ENCODE measurements at places on chromosomes 4 and X.
A peak's percentile ranks its signal among the peaks of the same experiment; 100 is the strongest.

DNA sequence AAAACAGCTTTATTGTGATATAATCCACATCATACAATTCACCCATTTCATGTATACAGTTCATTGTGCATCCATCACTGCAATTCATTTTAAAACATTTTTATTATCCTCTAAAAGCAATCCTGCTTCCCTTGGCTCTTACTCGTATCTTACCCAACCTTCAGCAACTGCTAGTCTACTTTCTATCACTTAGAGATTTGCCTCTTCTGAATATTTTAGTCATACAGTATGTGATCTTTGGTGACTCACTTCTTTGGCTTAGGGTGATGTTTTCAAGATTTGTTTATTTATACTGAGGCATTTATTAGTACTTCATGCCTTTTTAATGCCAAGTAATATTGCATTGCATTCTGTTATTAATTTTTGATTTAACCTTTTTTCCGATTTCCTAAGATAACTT, 15.0 kb upstream of the MSMO1 start:
- DNase-seq: no peak

DNA sequence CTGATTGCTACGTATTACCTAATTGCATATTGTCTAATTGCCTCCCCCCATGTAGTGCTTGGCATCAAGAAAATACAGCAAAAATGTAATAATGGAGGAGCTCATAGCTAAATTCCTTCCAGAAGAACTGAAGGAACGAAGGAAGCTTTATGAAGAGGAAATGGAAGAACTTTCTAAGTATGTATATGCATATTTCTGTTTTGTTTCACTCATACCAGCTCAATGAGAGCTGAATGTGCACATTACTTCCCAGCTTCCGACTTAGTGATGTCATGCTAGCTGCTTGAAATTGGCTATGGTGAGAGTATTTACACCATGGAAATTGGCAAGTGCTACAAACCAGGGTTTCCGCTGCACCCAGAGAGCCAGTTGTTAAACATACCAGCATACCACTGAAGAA, 34.7 kb downstream of the LONRF3 start:
- no peak for DNase-seq

DNA sequence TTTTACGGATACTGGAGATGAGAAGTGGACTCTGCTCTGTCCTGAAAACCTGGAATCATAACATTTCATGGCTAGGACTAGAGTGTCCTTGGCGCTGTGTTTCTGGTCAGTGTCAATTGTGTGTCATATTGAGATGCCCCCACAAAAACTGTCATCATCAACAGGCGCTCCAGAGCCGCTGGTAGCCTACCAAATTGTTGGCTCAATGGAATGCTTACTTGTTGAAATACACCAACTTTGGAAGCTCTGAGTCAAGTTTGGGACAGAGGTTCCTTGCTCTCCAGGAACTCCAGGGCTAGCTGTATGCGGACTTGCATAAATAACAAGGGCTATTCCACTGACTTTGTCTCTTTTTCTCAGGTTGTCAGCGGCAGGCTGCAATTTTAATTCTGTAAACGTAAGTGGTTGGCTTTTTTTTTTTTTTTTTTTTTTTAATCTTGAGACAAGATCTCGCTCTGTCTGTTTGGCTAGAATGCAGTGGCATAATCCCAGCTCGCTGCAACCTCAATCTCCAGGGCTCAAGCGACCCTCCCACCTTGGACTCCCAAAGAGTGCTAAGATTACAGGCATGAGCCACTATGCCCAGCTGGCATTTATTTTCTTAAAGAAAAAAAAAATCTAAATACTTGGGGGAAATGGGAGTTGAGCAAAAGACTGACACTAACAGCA, 871 bp upstream of the HPGD start:
- DNase-seq: no peak

GRCh38 chr4:88696630-88697029, 999 bp downstream of the NAP1L5 start:
- DNase-seq: no peak

DNA sequence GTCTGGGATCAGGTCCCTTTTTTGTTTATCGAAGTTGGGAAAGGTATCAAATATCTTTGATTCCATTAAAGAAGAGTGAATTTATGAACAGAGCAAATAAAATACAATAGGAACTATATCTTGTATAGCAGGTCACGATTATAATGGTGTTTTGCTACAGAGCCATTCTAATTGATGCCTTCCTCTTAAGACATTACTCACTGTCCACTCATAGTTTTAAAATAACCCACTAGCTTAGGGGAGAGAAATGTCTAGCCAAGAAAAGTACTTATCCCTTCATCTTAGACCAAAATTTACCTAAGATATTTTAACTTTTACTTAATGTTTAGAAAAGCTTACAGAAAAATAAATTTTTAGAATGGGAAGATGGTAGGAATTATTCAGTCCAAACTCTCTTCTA, 112.0 kb upstream of the PABPC4L start:
- DNase-seq: no peak

DNA sequence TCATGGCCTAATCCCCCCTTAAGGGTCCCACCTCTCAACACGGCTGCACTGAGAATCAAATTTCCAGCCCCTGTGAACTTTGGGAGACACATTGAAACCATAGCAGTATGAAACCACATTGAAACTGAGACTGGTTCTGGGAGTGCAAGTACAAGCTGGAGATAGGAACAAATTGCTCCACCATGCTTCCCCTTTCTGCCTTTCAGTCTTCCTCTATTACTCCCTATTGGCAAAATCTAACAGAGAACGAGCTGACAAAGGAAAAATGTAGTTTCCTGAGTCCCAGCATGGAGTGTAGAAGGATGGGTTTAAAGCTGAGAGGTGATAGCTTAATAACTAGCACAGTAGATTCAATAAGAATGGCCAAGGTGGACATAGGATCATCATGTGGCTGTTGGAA, 161.7 kb upstream of the RPL34 start:
- DNase-seq: no peak

- DNase-seq: no peak
Observed at GRCh38 chr4:48082956-48083355, 51.1 kb downstream of the TXK start.

DNA sequence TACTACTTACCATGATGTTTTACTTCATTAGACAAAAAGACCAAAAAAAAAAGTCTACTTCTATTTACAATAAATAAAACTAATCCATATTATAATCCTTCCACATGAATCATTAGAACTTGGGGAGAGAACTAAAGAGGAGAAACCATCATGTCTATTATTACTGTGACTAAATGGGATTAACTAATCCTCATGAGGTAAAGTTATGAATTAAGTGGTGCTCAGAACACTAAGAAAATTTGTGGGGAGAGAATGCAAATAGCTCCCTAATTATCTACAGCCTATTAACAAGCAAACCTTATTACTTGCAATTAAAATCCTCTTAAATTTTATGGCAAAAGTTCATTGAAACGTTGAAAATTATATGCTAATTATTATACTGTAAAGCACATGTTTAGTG, 68.8 kb downstream of the MAB21L2 start:
- no peak for DNase-seq

GRCh38 chrX:4936315-4936714, 1222.9 kb upstream of the PRKX start:
- no peak for DNase-seq

DNA sequence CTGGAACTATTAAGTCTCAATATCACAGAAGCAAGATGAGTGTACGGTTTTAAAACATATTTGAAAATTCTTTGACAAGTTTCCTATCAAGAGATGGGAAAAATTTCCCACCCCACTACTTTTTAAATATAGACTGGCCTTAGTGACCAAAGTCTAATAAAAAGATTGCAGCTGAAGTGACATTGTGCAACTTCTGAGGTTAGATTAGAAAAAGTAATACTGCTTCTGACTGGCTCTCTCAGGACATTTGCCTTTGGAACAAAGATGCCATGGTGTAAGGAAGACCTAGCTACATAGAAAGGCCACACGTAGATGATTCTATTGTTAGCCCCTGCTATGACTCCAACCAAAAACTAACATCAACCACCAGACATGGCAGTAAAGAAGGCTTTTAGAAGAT, 138.7 kb upstream of the FAM47C start:
- no peak for DNase-seq

- no peak for DNase-seq
Observed at GRCh38 chrX:149522916-149523315, 17.8 kb upstream of the IDS start.

- peak; percentile 15 for DNase-seq
Observed at GRCh38 chr4:16443504-16444088, 217.3 kb upstream of the TAPT1 start.

- DNase-seq: no peak
Observed at GRCh38 chr4:175514174-175514573, 297.9 kb downstream of the GPM6A start.

DNA sequence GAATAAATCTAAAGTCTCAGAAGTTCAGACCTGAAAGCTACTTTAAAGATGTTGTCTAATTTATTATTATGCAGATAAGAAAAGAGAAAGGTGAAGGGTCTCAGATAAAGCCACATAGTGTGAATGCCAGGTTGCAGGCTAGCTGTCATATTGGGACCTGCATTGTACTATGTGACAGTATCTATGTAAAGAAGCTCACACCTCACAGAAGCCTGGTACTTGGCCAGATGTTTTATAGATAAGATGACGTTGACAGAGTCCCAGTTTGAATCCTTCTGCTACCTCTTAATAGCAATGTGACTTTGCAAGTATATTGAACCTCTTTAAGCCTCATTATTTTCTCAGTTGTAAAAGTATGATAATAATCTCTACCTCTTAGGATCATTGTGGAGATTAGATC, 227.0 kb downstream of the SPRY1 start:
- no peak for DNase-seq

DNA sequence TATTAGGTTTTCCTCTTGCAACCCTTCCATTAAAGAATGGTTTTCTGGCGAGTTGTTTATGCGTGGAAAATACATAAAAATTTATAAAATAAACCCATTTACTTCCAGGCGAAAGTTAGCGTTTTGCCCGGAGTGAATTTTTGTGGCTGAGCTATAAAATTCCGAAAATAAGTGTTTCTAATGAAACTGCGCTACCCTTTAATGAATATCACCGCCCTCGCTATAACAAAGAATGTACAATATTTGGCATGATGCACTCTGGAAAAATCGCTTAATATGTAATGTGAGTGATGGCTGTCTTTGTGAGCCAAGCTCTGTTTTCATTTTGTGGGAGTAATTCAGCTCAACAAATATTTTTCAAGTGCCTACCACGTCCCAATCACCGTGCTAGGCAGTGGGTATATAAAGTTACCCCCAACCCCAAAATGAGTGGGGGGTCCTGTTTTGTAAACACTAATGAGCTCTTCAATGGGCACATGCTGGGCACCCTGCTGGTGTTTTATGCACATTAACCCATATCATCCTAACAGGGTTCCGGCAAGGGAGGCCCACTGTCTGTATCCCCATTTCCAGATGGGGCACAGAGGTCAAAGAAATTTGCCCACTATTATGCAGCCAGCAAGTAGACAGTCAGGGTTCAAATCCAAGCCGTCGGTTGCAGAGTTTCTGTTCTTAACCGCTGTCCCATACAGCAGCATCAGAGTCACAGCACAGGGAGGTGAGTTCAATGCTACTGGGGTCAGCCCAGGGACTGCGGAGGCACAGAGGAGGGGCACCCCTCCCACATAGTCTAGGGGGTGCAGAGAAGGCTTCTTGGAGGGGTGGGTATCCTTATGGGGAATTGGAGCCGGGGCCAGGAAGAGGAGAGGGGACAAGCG, 65.7 kb upstream of the STX18 start:
- DNase-seq: no peak

DNA sequence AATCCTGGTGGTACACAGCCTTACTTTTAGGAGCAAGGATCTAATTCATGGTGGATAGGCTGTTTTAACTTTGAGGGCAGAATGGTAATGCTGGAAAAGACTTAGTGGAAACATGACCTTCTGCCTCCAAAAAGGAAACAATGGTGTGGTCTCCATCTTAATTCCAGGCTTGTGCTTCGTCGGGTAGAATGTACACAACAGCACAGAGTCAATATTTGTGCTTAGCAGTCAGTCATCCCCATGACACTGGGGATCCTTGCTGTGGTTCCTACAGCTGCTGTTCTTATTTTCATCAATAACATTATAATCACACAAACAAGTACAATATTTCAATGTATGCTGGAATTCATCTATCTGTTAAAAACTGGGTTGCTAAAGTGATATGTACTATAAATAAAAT, 104.4 kb downstream of the HHIP start:
- DNase-seq: no peak

GRCh38 chr4:124000233-124000632, 603.6 kb downstream of the SPRY1 start:
- DNase-seq: no peak

Data from activated CD4-positive, alpha-beta T cell treated with anti-CD3 and anti-CD28 coated beads, Interleukin-2, amount 10 ng/mL, durations not matched to agents 7 days and 5 days (primary cell).